Pancreas (tissue), 10 donors: ENCODE measurements at places on chromosomes 3 and 15. TPM values are rescaled to one million over a fixed set of nuclear protein-coding genes. Genes with fewer than 3 reads are reported as not detected.

Gene LCTL
- total RNA-seq = not detected

Gene GOLGA6L2
- total RNA-seq = not detected

Gene GOLGA8Q
- total RNA-seq = 0.83 TPM

Gene TMC3
- 0.03 TPM for total RNA-seq

Gene LMAN1L
- not detected for total RNA-seq

Gene HTR3E
- total RNA-seq = not detected

Gene FOXB1
- not detected for total RNA-seq

Gene MB21D2
- 0.37 TPM for total RNA-seq

Gene SPINK8
- total RNA-seq = not detected

- H3K27ac ChIP-seq = no peak overlapping the region
- no peaks in the 10 kb centered on the region for H3K27me3 ChIP-seq
- no peaks in the 10 kb centered on the region for H3K4me1 ChIP-seq
- no peak for DNase-seq
- no peak overlapping the region for H3K4me3 ChIP-seq
- H3K36me3 ChIP-seq = no peaks in the 10 kb centered on the region
Observed at GRCh38 chr3:9178697-9179096, 70.7 kb downstream of the SRGAP3 start.

DNA sequence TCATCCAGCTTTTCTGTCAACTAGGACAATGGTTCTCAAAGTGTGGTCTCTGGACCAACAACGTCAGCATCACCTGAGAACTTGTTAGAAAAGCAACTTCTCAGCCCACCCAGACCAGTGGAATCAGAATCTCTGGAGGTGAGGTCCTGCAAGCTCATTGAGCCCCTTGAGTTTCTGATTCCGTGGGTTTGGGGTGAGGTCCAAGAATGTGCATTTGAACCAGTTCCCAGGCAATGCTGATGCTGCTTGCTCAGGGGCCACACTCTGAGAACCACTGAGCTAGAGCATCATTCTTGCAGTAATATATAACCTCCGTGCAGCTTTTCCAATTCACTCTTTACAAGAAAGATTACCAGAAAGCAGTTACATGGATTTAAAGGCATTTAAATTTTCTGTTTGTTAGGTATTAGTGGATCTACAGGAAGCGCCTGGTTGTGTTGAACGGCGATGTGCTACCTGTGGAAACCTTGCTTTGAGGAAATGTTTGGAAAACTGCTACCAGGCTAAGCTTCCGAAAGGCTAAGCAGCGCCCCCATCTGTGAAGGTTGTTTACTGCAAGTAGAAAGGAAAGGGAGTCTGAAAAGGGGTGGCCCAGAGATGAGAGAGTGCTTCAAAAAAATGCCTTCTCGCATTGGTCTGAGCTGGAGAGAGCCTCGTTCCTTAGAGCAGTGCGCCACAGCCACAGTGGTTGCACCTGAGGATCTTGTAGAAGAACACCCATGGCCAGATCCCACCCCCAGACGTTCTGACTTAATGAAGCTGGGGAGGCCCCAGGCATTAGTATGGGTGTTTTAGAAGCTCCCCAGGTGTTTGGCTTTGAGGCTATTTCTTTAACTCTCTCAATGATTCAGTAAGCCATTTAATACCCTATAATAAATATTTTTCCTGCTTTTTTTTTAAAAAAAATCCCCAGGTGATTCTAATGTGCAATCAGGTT, 50.0 kb downstream of the RLBP1 start:
- H3K27me3 ChIP-seq = no peaks in the 10 kb centered on the region
- peak; percentile 62 for DNase-seq
- H3K27ac ChIP-seq = no peak overlapping the region
- peaks cover 6% of the 10 kb centered on the region for H3K36me3 ChIP-seq

- H3K27me3 ChIP-seq = no peaks in the 10 kb centered on the region
- no peaks in the 10 kb centered on the region for H3K36me3 ChIP-seq
- no peak overlapping the region for H3K27ac ChIP-seq
- no peak for DNase-seq
Observed at GRCh38 chr3:170493712-170494182, 75.1 kb downstream of the CLDN11 start.

- no peaks in the 10 kb centered on the region for H3K27me3 ChIP-seq
- H3K27ac ChIP-seq = no peak overlapping the region
- H3K4me3 ChIP-seq = no peak overlapping the region
- no peaks in the 10 kb centered on the region for H3K4me1 ChIP-seq
Observed at GRCh38 chr3:97438131-97438530, 326.4 kb upstream of the ARL6 start.

DNA sequence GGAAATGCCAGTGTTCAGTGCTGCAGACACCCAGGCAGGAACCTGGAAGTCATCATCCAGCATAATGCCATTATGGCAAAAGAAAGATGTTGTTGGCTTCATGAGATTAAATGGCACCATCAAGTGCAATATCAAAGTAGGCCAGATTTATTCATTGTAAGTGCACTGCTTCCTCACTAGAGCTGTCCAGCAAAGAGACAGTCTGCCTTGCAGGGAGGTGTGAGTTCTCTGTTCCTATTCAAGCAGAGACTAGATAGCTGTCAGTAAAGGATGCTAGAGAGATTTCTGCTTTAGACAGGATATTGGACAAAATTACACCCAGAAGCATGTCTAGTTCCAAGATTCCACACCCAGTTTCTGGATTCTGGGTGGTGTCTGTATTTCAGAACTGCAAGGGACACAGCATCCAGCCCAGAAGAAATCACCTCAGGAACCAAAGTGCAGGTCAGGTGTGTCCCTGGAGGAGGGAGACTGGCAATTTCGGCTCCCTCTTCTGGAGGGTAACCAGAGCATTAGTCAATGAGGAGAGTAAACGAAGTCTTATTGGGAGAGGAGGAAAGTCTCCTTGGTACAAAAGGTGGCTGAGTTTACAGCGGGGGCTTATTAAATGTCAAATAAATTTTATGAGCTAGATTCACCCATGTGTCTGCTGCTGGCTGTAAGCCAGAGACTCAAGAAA, 377.3 kb downstream of the EPHB1 start:
- DNase-seq = no peak
- H3K27me3 ChIP-seq = no peaks in the 10 kb centered on the region
- no peak overlapping the region for H3K4me3 ChIP-seq
- H3K4me1 ChIP-seq = no peaks in the 10 kb centered on the region

DNA sequence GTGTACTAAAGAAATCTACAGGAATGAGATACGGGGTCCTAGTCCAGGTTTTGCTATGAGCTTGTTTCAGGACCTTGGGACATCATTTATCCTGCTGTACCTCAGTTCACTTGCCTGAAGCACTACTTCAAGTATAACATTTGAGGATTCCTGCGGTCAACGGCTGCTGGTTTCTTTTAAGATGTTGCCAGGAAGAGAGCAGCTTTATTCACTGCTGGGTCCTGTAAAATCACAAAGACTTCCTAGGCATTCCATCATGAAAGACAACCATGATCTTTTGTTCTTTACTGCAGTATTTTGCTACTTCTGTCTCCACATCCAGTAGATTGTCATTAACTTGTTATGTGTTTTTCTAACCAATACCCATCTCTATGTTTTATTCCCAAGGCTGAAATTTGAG, 61.0 kb upstream of the PYDC2 start:
- DNase-seq = no peak
- H3K27me3 ChIP-seq = no peaks in the 10 kb centered on the region
- H3K4me1 ChIP-seq = no peaks in the 10 kb centered on the region
- H3K27ac ChIP-seq = no peak overlapping the region

DNA sequence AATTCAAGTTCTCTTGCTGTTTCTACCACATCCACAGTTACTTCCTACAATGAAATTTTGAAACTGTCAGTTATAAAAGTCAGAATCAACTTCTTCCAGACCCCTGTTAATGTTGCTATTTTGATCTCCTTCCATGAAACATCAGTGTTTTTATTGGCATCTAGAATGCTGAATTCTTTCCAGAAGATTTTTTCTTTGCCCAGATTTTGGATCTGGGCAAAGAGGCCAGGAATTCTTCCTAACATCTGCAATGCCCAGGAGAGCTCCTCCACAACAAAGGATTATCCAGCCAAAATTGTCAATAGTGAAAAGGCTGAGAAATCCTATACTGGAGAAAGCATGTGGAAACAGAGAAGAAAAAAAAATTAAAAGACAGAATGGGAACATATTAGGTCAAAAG, 75.5 kb downstream of the SERPINI1 start:
- H3K4me1 ChIP-seq = no peaks in the 10 kb centered on the region
- H3K36me3 ChIP-seq = no peaks in the 10 kb centered on the region
- H3K27ac ChIP-seq = no peak overlapping the region
- DNase-seq = no peak
- H3K27me3 ChIP-seq = no peaks in the 10 kb centered on the region

GRCh38 chr3:52006017-52006819, 10.5 kb upstream of the RPL29 start:
- H3K27me3 ChIP-seq = no peaks in the 10 kb centered on the region
- H3K4me3 ChIP-seq = peak overlapping the region; percentile 9
- H3K4me1 ChIP-seq = peaks cover 11% of the 10 kb centered on the region
- DNase-seq = no peak
- no peak overlapping the region for H3K27ac ChIP-seq

- H3K4me3 ChIP-seq = no peak overlapping the region
- no peaks in the 10 kb centered on the region for H3K4me1 ChIP-seq
- no peaks in the 10 kb centered on the region for H3K27me3 ChIP-seq
- no peaks in the 10 kb centered on the region for H3K36me3 ChIP-seq
- no peak for DNase-seq
Observed at GRCh38 chr3:134281912-134282658, 31.4 kb upstream of the RYK start.

DNA sequence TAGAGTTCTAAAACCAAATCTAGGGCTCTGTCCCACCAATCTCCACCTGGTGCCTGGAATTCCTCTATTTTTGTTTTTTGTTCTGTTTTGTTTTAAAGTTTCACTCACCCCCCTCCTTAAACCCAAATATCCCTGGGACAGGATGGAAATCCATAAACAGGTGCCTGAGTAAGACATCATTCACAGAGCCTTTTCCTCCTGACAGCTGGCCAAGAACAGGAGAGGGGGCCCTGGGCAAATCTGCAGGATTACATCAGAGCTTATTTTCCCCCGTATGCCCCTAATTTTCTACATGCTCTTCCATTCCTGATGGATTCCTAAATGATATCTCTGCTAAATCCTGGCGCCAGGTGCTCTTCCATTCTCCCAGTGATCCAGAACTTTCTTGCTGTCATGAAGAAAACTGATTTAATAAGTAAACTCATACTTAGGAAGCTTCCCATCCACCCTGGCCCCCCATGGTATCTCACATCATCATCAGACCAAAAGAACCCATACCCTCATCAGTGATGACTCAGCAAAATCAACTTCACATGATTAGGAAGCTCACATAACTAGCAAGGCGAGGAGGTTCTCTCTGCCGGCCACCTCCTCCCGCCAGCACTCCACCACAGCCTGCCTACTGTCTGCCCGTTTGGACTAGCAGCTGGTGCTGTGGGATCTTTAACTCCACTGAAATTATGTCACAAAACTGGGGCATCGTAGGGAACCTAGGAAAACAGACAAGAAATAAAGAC, 61.0 kb downstream of the LIPC start:
- H3K27me3 ChIP-seq = no peaks in the 10 kb centered on the region
- H3K27ac ChIP-seq = no peak overlapping the region
- no peaks in the 10 kb centered on the region for H3K36me3 ChIP-seq
- no peak for DNase-seq

DNA sequence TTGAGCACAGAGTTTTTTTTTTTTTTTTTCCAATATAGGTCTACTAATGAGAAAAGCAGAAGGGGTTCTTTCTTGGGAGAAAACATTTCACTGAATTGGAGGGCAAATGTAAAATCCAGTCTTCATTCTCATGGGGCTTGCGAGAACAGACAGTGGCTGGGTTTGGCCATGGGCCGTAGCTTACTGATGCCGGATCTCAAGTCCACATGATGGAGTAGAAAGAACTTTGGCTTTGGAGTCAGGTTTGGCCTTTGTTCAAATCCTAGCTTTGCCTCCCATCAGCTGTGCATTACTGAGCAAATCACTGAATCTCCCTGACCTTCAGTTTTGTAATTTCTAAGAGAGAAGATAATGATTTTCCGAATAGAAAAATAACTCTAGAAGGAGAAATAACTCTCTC, 59.7 kb downstream of the LMCD1 start:
- H3K4me3 ChIP-seq = no peak overlapping the region
- H3K36me3 ChIP-seq = no peaks in the 10 kb centered on the region
- H3K27ac ChIP-seq = no peak overlapping the region
- H3K27me3 ChIP-seq = no peaks in the 10 kb centered on the region
- no peak for DNase-seq

- H3K36me3 ChIP-seq = no peaks in the 10 kb centered on the region
- no peaks in the 10 kb centered on the region for H3K27me3 ChIP-seq
- no peaks in the 10 kb centered on the region for H3K4me1 ChIP-seq
- H3K27ac ChIP-seq = no peak overlapping the region
- no peak overlapping the region for H3K4me3 ChIP-seq
- DNase-seq = no peak
Observed at GRCh38 chr3:130459944-130460343, 57.0 kb upstream of the COL6A6 start.

- no peaks in the 10 kb centered on the region for H3K27me3 ChIP-seq
- H3K36me3 ChIP-seq = no peaks in the 10 kb centered on the region
- no peaks in the 10 kb centered on the region for H3K4me1 ChIP-seq
- H3K4me3 ChIP-seq = no peak overlapping the region
- DNase-seq = no peak
Observed at GRCh38 chr3:60427109-60427508, 824.1 kb downstream of the FHIT start.

DNA sequence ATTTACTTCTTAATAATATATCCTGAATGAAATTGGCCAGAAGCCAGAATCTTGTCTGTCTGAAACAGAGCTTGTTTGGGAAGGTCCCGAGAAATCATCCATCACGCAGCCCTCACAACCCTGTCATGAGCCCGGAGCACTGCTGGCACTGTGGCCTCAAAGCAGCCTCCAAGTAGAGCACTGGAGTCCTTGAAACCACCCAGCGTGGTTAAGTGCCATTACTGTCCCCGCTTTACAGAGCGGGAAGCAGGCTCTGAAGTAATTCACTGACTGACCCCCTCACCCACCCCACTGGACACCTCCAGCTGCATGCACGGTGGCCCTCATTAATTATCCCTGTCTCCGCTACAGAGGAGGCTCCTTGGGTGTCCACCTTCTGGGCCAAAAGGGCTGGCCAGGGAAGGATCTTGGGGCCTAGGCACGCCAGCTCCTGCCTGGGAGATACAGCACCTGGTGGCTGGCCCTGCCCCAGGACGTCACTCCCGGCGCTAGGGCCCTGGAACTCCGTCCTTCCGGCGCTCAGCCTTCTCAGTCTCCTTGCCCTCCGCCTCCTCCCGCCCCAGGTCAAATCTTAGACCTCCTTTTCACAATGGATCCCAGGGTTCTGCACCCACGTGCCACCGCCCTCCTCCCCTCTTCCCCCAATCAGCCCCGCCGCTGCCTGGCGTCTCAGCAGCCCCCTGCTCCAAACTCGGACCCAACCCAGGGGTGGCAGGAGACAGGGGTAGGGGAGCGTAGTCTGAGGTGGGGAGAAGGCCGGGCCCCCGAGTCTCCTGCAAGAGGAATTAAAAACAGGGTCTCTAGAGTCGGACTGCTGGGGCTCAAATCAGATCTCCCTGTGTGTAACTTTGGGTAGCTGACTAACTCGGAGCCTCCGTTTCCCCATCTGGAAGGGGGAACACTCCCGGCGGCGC, 1.1 kb downstream of the TKT start:
- H3K36me3 ChIP-seq = no peaks in the 10 kb centered on the region
- DNase-seq = peak; percentile 96
- peak overlapping the region; percentile 79 for H3K4me3 ChIP-seq
- peak overlapping the region; percentile 83 for H3K27ac ChIP-seq
